ENCODE measurements at places on chromosomes 2 and 18. TPM values are rescaled to one million over a fixed set of nuclear protein-coding genes. Genes with fewer than 3 reads are reported as not detected.

DNA sequence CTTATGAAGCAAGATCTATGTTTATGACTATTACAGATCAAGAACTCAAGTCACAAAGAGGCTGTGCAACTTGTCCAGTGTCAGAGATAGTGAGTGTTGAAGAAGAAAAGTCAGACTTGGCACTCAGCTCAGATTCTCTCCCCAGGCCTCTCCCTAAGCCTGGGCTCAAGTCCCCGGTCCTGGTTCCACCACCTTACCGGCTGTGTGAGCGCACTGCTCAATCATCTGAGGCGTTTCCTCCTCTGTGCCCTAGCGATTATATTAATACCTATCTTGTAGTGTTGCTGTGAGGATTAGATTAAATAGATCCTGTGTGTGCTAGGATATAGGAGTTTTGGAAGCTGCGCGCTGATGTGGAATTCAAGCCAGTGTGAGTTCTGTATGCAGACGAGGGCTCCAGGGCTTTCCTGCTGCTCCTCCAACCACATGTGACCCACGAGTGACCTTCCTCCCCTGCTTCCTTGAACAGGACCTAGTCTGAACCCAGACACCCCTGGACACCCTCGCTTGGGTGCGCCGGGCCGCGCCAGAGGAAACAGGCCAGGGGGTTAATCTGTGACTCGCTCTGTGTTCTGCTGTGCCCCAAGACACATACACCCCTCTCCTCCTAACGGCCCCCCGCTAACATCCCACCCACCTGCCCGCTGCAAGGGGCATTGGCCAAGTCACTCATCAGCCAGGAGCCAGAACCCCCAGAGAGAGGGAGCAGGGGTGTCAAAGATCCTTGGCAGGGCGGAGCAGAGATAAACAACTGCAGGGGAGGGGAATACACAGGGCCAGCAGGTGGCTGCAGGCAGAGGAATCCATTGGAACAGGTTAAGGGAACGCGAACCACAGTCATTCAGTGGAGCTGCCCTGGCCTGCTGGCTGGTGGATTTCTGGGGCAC is 38.3 kb downstream of the TNS1 start:
- DNase-seq = peak; percentile 17

The CCDC148 gene
- total RNA-seq = 9.7 TPM

- DNase-seq = no peak
Measured at GRCh38 chr2:46544581-46544980, 65.2 kb downstream of the TMEM247 start.

The CD207 gene
- total RNA-seq = 2.9 TPM

DNA sequence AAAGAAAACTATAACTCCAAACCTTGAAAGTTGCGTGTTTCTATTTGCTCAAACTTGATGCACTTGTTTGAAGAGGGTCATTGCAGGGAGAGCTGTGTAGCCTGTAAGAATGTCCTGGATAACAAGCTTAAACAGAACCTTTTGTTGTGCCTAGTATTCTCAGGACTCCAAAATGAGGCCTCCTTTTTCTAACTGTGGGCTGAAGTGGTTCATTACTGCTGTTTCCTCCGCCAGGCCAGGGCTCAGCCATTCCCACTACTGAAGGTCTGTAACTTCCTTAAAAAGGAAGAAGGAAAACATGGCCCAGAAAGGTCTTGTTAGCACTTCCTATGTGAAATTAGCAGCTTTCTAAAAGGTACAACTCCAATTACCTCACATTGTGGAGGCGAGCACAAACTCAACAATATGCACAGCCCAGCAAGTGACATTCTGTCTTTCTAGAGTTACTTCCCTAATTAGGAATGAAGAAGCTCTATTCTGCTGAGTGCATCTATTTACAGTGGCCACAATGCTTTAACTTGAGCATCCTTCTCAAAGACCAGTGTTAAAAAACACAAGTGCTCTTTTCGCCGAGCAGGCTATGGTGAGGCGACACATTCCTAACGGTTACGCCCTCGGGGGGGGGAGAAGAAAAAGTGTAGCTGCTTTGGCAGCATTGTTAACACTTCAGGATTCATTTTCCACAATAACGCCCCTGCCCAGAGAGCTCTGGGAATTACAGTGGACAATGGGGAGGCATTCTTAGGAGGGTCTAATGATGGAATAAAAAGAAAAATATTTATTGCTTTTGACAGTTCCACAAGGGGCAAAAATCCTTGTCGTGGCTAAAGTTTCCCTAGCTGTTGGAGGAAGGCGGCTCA is 136.9 kb upstream of the SIX3 start:
- DNase-seq = no peak

DNA sequence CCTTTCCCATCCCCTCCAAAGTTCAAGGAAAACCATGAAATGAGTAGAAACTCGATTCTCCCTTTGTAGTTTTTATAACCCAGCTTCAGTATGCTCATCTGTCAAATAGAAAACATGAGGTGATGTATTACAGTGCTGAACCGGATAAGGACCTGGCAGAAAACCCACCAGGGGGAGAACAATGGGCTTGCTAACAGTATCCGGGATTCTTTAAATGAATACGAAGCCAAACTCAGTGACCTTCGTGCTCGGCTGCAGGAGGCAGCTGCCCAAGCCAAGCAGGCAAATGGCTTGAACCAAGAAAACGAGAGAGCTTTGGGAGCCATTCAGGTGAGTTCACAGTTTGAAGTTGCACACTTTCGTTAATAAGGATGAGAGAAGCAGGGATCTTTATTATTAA is 113.6 kb upstream of the TTC39C start:
- no peak for DNase-seq

GRCh38 chr2:188678882-188679281 is 295.3 kb upstream of the COL3A1 start:
- DNase-seq = no peak

The IL37 gene
- not detected for total RNA-seq

GRCh38 chr2:84678214-84678613 is 161.9 kb downstream of the DNAH6 start:
- DNase-seq = no peak

- DNase-seq = no peak
Measured at GRCh38 chr2:135258193-135258592, 206.1 kb downstream of the RAB3GAP1 start.

DNA sequence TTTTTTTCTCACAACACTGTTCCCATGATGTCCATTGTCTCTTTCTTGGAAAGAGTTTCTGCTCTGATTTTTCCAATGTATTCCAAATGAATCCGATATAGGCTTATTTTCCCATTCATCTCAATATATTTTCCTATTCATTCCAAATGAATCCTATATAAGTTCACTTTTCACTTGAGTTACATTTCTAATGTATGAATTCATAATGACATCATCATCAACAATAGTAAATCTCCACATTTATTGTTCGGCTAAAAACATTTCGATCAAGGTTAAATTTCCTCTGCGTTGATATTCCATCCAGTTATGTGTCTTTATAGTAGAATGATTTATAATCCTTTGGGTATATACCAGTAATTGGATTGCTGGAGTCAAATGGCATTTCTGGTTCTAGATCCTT is 76.7 kb upstream of the SLC8A1 start:
- no peak for DNase-seq

DNA sequence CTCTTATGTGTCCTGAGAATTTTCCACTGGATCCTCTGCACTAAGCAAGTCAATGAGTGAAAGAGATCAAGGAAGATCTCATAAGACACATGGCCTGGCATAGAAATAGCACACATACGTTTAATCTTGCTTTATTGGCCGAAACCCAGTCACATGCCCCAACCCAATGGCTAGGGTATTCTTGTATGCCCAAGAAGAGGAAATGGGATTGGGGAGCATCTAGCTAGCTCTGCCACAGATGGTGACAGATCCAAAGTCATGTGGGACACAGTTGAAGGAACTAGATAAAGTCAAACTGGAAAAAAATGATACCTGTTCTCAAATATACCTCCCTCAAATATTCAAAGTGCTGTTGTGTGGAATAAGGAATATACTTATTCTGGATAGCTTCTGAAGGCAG is 74.7 kb downstream of the CD28 start:
- DNase-seq = no peak

The STK36 gene
- 52.1 TPM for total RNA-seq

The ASTL gene
- total RNA-seq = not detected

GRCh38 chr2:1927896-1928568 is 183.7 kb upstream of the PXDN start:
- DNase-seq = no peak

The HDAC4 gene
- 91.5 TPM for total RNA-seq

The MPPE1 gene
- total RNA-seq = 26.2 TPM

GRCh38 chr18:65750389-65751154 is at the start of gene CDH7:
Gene CDH7, plus strand, starts transcription at chr18:65751012. Its CDS starts 11,831 bp downstream, at chr18:65762843.
- DNase-seq = no peak

DNA sequence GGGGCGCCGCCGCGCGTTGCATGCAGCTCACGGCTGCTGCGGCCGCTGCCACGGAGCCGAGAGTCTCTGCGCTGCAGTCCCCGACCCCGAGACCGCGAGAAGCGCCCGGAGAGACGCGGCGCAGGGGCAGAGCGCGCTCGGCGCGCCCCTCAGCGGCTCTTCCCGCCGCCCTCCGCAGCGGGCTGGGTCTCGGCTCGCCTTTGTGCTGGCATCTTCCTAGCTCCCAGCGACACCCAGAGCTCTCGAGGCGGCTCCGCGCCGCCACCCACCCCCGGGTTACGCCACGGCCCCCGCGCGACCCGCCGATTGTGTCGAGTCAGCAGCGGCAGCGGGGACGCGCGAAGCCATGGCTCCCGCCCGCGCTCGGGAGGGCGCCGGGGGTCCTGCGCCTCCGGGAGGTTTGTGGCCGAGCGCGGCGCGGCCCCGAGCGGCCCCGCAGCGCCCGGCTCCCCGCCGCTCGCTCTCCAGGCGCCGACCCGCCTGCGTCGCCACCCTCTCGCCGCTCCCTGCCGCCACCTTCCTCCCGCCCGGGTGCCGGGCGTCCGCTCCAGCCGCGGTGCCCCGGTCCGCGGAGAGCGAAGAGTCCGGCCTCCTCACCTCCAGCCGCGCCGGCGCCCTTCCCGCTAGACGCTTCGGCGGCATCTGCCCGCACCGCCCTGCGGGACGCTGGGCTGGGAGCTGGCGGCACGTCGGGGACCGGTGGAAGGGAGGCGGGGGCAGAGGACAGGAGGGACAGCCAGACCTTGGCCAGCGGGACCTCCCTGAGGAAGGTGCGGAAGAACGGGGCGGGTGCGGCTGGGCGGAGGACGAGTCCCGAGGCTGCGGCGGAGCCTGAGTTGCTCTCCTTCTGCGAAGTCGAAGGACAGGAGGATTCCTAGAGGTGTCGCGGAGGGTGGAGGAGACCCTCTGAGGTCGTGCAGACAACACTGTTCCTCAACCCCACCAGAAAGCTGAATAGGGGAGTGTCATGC is 46.3 kb upstream of the CCDC150 start:
- DNase-seq = no peak

DNA sequence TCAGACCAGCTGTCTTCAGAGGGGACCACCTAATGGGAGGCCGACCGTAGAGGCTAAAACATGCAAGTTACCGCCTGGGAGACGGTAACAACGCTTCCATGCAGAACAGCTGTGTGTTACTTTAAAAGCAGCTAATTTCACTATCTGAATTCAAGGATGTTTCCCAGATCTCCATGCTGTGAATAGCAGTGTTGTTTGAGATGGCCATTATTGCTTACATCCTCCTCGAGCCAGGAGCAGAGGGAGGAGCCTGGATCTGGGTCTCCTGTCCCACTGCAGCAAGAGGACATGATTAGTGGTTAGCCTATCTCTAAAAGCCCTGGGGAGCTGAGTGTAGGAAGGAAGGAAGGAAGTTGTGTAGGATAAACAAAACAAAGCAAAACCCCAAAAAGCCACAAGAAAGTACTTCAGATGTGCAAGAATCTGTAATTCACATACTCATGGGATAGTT is 50.9 kb downstream of the ACTR2 start:
- no peak for DNase-seq

GRCh38 chr2:3348767-3349166 is 28.9 kb downstream of the EIPR1 start:
- DNase-seq = no peak

DNA sequence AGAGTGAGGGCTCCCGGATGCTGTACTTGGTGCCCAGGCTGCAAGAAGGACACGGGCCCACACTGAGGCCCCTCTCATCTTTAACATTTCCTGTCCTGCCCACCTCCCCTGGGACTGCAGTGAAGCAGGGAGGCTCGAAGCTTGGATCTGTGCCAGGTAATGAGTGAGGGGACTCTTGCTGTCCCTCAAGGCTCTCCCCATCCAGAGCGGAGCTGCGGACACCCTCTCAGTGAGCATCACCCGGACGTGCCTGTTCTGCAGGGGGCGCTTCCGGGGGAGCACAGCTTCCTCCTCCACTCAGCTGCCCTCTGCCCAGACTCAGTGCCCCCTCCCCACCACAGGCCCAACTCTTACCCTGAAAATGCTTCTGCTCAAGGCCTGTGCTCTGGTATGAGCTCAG is 150.0 kb upstream of the MYCN start:
- DNase-seq = no peak

GRCh38 chr2:225735844-225736243 is 336.3 kb downstream of the NYAP2 start:
- DNase-seq = peak; percentile 18

DNA sequence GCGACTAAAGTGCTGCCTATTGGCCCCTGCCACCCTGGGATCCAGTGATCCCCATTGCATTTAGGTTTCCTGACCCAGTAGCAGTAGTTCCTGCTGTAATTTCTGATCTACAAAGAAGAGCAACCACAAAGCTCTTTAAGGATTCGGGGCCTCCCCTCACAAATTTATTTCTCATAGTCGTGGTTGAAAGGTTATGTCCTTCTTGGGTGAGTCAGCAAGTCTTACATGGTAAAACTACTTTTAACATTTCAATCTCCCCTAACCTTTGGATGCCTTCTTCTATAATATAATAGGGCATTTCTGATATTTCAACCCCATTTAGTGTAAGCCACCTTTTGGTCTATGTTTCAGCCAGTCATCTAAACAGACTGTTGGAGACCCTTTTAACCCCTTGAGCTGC is 14.9 kb downstream of the PIKFYVE start:
- no peak for DNase-seq

DNA sequence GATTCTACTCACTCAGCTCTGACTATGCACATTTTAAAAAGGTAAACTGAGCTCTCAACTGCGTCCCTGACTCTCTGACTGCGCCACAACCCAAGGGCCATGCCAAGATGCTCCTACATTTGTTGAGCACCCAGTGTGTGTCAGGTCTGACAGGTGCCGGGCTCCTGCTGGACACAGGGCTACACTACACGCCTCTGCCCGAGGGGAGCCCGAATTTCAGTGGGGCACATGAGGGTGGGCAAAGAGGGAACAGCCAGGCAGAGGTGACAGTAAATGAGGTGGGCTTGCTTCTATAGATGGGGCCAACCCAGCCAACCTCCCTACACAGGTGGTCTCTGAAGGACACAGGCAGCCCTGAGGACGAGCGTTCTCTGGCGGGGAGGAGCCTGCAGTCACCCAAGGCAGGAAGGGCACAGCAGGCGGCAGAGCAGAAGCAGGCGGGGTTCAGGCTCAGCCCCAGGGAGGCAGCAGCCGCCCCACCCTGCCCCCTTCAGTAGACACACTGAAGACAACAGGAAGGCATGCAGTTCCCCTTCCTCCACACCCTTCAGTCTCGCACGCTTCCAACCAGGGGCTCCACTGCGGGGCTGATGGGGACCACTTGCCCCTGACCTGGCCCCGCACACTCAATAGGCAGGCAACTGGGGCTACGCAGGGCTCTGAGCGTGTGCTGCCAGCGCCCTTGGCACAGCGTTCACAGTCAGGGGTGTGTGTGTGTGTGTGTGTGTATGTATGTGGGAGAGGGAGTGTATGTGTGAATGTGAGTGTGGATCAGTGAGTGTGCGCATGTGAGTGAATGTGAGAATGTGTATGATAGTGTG is 98.4 kb downstream of the UXS1 start:
- no peak for DNase-seq

- peak; percentile 94 for DNase-seq
Measured at GRCh38 chr2:99636144-99637034, 146.6 kb upstream of the REV1 start.

The KIAA2012 gene
- 0.15 TPM for total RNA-seq

- no peak for DNase-seq
Measured at GRCh38 chr2:42567364-42567763, 1.1 kb upstream of the MTA3 start.

GRCh38 chr2:218366621-218367414 is 10.2 kb downstream of the CATIP start:
- no peak for DNase-seq

Measured in uterus (tissue), 4 donors.